T-helper 1 cell (primary cell): ENCODE measurements at places on chromosomes 2 and 18.

DNA sequence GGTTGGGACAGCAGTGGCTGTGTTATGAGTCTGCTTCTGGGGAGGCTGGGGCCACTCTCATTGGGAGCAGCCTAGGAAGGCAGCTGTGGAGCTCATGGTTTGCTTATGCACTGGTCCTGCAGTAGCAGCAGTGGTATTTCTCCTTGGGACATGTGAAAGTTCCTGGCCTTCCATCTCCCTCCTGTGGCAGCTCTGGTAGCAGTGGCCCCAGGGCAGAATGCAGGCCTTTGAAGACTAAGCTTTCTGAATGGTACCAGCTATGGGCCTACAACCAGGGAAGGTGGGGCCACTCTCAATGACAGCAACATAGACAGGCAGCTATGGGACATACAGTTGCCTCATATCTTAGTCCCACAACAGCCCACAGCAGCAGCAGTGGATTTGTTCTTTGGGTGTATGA lies 117.3 kb upstream of the VWC2L start:
- no peak for DNase-seq

DNA sequence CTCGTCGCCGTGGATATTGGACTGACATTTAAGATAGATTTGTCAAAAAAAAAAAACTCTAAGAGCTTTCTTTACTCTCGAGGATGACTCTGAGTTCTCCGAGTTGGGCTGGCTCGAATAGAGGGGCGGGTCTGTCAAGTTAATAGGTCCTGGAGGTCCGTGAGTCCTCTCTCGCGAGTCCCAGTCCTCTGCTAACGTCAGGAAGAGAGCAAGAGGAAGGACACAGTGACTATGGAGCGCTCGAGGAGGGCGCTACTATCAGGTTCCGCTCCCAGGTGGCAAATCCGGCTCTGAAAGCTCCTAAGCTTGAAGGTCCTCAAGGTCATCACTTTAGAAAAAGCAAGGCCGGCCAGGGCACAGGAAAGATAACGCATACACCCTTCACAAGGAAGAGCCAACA lies 404 bp upstream of the AKAIN1 start:
- DNase-seq, result no peak

DNA sequence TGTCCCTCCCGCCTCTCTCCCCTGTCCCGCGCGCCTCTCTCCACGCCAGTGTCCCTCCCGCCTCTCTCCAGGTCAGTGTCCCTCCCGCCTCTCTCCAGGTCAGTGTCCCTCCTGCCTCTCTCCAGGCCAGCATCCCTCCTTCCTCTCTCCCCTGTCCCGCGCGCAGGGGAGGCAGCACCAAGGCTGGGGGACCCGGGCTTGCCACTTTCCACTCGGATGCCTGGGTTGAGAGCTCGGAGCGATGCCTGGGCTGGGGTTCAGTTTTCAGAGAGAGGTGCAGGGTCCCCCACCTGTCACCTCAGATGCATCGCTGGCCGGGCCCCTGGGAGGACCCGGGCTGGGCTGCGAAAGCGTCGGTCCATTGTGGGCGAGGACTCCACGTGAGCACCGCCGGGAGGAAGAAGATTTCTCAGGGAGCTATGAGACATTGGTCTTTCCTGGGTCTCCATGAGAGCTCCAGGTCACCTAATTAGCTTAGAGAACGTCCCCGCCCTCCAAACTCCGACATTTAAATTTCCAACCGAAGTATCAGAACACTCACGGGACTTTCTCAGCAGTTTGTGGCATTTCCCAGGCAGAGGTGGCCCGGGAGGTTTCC lies 2.1 kb downstream of the FBLN7 start:
- no peak for DNase-seq

GRCh38 chr2:23761638-23762037 lies 165.3 kb downstream of the ATAD2B start:
- DNase-seq, result no peak

- no peak for DNase-seq
Measured at GRCh38 chr2:221671515-221671914, 99.4 kb upstream of the EPHA4 start.
